ENCODE measurements at places on chromosomes 16 and 17. TPM values are rescaled to one million over a fixed set of nuclear protein-coding genes. Genes with fewer than 3 reads are reported as not detected.

SDR42E2 gene
- 0.04 TPM for total RNA-seq

KLHL10 gene
- 0.10 TPM for total RNA-seq

CCT6B gene
- total RNA-seq = 0.48 TPM

DNA sequence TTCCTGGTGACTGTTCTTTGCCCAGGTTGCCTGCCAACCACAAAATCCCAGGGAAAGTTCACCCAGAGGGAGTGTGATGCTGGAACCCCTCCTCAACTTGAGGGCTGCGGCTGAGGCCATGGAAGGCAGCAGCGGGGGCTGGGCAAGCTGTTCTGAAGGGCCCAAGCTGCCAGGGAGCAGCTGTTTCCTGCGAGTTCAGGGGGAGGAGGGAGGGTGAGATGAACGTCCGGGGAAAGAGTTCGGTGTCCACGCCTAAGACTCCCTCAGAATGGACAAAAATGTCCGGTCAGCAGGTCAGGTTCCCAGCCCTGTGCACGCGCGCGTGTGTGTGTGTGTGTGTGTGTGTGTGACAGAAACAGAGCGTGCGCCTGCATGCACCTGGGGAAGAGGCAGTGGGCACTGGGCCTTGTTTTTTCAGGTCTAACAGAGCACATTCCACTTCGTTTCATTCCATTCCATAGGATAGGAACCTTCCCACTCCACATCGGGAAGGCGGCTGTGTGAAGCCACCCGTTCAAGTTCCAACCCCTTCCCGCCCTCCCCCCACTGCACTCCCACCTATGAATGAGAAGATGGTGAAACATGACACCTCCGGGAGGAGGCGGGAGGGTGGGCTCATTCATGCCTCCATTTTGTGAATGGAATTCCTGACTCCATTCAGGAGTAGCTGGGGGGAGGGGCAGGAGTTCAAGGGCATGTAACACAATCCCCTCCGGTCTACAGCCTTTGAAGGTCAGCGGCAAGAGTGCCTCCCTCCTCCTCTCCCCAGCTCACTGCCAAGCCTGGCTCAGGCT is 15.7 kb downstream of the ETV4 start:
- peak; percentile 94 for DNase-seq

GRCh38 chr16:89505204-89506112 is 2.7 kb upstream of the SPG7 start:
- DNase-seq = peak; percentile 27

DNA sequence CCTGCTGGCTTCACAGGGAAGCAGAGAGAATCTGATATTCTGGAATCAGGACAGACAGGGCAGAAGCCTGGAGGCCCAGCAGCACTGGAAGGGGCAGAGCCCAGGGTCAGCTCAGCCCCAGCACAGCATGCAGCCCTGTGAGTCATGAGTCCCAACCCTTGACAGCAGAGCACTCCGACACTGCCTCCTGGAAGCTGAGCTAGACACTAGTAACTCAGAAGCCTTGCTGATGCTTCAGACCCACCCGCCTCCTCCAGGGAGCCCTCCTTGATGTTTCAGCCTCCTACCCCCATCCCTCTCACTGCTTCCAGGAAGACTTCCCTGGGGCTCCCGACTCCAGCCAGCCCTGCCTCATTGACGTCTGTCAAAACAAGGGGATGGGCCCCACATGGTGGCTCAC is 6.9 kb downstream of the CAMKK1 start:
- no peak for DNase-seq
